ENCODE measurements at places on chromosomes 1 and 21.

- DNase-seq, result no peak
These were observed 40.7 kb downstream of the RIPK4 start for GRCh38 chr21:41726058-41726558.

DNA sequence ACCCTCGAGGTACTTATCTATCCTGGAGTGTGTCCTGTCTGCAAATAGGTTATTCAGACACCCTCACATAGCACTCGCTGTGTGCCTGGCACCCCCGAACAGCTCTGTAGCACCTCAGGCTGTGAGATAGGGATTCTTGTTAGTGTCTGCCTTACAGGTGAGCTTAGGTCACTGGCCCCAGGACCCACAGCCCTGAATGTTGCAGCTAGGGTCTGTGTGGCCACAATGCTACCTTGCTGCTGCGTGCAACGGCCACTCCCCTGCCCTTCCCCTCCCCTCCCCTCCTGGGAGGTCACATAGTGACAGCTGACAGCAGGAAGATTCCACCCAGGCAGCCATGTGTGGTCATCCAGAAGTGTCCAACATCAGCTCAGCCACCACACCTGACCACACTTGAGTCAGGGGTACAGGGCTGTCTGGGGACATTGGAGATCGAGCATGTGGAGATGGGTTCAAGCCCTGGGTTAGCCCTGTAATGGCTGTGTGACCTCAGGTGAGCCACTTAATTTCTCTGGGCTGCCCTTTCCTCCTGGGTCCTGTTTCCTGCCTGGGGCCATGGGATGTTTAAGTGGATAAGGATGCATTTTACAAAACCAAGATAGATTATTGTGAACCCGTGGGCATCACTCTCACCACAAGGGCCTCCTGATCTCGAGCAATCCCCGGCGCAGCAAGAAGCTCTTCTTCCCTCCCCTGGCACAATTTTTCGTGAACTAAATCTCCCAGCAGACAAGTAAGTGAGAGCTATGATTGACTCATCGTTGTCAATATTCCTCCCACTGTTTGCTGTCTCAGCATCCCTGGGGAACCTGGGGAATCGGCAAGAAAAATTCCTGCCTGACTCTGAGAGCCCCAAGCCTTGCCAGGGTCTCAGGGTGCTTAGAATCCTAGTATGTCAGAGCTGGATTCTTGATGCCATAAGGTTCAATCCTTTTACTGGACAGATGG lies 208.7 kb downstream of the PTPRU start:
- DNase-seq, result no peak

GRCh38 chr1:37433171-37433570 lies 41.2 kb upstream of the ZC3H12A start:
- no peak for DNase-seq

DNA sequence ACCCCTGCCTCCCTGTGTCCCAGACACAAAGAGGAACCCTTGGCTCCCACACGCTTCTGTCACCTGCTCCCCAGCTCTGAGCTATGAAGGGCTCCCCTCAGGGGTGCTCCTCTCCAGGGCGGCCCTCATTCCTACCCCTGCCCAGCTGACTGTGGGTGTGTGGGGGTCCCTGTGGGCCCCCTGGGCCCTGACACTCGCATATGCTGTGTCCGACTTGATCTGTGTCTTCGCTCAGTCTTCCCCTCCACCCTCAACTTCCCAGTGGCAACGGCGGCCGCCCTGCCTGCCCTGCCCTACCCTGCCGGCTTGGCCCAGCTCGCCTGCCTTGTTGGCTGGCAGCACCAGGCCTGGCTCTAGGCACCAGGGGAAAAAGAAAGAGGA lies 1.2 kb downstream of the KCNQ4 start:
- no peak for DNase-seq

GRCh38 chr1:193312432-193312831 lies 126.0 kb upstream of the B3GALT2 start:
- no peak for DNase-seq

GRCh38 chr21:29637553-29637952 lies 302.2 kb downstream of the GRIK1 start:
- no peak for DNase-seq

DNA sequence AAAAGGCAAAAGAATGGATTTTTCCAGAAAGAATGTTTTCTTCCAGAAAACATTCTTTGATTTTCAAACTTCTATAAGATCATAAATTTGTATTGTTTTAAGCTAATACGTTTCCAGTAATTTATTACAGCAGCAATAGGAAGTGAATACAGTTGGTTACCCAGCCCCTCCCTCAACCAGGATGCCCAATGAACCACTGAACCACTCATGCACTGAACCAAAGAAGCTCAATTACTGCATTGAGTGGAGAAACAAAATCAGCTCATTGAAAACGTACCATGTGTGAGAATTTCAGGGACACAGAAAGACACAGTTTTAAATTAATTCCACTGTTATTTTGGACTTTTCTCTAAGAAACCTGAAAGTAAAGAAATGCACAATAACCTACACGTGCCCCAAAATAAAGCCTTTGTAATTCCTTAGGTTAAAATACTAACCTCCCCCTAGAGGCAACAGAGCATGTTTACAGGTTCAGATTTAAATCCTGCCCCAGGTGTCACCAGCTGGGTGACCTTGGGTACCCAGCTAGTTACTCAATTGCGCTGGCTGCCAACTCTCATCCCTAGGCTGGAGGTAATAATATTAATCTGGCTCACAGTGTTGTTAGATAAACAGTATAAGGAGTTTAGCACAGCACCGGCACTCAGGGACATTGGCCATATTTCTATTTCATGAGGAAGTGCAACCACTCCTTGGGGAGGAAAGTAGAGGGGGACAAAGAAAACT lies 111.7 kb downstream of the NMNAT2 start:
- no peak for DNase-seq

Data from stimulated activated CD4-positive, alpha-beta T cell treated with anti-CD3 and anti-CD28 coated beads, Interleukin-1b, Interleukin-23, amount 100 ng/mL, for 1 hour (primary cell).